Stimulated activated CD8-positive, alpha-beta memory T cell treated with anti-CD3 and anti-CD28 coated beads, Interleukin-4, amount 100 ng/mL, for 4 hours (primary cell): ENCODE measurements at places on chromosomes 5 and 9.

DNA sequence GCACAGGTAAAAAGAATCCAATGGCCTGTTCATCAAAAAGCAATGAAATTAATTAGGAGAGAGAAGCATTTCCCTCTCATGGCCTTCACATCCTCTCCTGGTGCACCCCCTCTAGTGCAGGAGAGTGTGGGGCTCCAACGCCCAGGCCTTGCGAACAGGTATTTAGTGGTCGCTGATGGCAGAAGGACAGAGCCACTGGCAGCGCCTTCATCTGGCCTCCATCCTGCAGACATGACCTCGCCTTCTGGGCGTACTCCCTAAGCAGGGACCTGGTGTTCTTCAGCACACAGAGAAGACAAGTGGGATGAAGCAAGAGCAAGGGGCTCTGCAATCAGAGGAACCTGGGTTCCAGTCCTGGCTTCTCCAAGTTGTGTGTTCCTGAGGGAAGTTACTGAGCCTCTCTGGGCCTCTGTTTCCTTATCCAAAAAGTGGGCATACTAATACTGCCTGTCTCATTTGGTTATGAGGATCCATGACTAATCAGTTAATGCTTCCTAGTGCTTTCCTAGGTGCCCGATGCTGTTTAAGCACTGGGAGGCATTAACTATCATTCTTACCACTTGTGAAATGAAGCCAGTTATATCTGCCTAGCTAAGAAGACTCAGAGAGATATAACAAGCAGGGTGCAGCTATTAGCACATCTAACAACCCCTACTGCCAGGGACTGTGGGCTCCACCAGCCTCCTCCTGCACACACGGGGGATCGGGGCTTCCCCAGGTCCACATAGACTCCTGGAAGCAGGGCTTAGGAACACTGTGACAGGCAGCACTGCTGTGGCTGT lies 77.3 kb downstream of the SEMA4D start:
- DNase-seq, result no peak

DNA sequence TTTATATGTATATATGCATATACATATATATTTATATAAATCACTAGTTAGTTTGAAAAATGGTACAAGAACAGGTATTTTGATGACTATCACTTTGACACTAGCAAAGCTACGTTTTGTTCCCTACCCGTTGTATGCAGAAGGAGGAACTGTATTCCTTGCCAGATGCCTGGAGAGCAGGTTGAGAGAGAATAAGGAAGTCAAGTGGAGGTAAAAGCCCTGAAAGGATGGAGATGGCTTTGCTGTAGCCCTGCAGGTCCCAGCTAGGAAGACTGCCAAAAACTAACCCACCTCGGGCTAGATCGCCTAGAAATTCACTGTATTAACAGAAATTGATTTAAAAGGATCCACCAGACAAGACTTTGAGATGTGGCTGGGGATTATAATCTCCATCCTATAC lies 229.3 kb downstream of the RFX3 start:
- no peak for DNase-seq

DNA sequence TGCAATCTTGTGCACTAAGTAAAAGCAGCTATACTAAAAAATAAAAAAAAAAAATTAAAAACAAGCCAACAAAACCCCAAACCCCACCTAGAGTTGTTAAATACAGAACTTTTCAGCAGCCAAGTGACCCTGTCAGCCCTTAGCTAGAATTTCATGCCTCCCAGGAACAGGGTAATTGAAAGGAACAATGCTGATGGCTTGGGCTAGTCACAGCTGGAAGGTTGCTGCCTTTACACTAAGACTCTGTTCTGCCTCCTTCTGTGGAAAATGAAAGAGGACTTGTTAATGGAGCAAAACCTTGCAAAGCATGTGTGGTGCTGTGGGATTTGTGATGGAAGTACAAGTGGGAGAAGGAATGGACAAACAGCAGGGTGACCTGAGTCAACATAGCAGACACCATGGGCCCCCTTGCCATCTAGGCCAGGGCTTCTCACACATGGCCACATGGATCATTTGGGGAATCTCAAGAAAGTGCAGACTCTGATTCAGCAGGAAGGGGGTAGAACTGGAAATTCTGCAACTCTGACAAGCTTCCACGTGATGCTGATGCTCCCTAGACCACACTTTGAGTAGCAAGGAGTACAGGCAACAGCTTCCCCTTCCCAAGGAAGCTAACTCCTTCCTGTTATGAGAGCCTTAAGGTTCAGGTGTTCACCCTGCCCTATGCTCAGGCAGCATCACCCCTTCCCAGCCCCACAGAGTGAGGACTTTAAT lies 14.9 kb upstream of the TMEM252 start:
- no peak for DNase-seq

DNA sequence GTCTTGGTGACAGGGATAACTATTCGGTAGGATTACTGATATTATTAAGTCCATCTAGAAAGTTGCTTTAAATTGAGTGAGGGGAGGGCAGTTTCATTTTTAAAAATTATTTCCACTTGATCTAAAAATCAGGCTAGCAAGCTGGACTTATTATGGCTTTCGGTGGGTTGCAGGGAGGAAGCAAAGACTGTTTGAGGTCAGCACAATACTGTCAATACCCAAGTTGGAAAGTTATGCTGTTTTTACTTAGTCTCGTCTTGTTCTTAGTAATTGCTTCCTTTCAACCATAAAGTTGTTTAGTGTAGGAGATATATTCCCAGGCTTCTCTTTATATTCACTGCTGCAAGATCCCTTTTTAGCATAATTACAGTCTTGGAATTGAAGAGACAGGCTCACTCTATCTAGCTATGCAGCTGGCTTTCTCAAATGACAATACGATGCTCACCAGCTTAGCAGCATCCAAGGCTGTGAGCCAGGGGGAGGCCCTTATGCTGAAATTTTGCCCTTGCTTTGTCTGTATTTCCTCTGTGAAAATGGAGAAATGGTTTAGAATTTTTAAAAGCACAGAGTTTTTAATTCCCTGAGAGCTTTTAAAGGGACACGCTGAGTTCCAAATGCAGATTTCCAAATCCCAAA lies 68.2 kb upstream of the APC start:
- no peak for DNase-seq

DNA sequence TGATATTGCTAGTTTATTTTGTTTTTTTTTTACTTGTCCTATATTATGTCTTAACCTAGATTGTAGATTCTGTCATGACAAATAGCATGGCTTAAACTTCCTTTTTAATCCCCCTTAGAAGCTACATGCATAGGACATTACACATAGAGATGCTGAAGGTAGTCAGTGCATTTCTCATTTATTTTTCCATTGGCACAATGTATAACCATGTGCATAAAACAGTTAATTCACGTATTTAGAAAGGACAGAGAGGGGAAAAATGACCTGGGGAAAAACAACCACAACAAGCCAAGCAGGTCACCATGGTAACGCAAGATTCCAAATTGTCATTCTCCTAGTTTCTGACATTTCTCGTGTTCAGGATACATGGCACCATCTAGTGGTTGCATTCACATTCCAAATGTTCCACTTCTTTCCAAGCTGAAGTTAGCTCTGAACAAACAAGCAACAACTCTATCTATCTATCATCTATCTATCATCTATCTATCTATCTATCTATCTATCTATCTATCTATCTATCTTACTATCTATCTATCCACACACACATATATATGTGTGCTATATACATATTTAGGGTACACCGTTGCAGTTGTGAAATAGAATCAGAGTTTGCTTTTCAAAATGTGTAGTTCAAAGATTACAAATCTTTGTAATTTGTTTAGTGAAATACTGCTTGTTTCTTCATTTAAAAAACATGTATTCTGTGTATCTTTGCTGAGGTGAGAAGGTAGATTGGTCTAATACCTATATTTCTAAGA lies 487.2 kb upstream of the ST8SIA4 start:
- no peak for DNase-seq

DNA sequence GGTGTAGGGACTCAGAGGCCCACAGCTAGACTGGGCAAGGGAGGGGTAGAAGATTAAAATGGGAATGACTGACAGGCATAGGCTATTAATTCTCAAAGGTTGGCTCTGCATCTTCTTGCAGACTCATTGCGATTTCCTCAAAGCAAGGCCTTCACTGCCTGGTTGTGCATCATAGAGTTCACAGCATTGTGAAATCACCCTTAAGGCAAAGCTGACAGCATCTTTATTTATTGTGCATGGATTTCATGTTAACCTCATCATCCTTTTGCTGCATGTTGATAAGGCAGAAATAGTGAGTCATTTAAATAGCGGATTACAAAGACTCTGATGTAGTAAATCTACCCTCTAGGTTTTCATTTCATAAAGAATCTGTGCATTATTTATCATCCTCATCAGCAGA lies 13.6 kb upstream of the PALM2AKAP2 start:
- no peak for DNase-seq

- DNase-seq, result no peak
Observed at GRCh38 chr5:82205005-82205404, 73.1 kb downstream of the RPS23 start.
